ENCODE measurements at places on chromosomes 7 and 10. TPM values are rescaled to one million over a fixed set of nuclear protein-coding genes. Genes with fewer than 3 reads are reported as not detected.

DNA sequence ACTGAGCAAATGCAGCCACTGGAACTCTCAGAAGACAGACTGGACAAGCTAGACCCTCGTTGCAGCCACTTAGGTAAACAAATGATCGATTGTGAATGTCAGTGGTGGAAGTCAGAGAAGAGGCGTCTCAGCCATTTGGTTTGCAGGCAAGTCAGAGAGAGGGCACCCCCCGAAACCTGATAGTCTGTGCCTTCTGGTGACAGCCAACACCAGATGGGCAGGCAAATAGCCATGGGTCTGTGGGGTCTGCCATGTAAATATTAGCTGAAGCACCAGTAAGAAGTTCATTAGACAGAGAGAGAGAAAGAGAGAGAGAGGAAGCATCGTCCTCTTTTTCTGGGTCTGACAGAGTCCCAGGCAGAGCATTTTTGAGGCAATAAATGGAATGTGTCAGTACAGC lies 5.4 kb downstream of the PPP1R17 start:
- DNase-seq, result no peak

DNA sequence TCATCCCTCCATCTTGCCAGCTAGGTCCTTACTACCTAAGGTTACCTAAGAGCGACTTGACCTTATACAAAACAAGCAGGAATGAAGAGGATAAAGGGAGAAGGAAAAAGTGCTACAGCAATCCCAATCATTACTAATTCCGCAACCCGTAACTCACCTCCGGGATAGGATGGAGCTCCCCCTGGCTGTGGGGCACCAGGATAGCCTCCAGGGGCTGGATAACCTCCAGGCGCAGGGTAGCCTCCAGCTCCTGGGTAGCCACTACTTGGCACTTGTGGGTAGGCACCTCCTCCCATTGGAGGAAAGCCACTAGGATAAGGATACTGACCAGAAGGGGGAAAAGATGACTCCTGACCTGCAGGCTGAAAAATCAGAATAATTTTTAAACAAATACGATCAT lies 15.8 kb downstream of the ANXA7 start:
- DNase-seq, result no peak

DNA sequence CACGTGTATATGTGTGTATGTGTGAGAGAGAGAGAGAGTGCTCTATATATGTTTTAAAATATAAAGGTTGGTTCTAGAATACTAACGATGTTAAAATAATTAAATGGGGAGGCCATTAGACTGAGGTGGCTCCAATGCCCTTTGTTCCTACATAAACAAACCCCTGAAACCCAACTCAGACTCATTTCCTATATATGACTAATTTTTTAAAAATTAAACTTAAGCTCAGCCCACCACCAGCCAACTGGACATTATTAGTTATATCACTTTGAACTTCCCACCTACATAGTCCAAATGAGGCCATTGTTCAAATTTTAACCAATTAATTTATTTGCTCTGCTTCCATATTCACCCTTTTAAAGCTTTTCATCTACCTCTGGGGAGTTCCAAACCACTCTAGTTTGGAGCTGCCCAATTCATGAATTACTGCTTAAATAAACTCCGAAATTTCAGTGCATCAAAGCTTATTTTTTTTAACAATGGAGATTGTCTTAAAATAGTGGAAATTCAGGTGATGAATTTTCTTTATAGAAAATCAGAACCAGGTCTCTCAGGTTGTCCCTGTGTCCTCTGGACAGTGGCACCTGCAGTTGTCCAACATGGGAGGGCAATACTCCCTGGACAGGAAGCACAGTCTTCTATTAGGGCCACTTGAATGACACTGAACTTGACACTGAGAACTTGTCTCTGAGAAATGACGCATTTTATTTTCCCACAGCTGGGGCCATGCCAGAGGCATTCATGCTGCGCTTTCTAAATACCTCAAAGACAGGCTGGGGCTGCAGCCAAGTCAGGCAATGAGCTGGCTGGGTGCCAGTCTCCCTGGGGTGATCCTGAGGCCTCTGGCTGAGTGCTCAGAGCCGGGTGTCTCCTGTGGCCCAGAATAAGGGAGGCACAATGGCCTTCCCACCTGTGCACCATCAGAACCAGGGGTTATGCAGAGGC lies 109.5 kb upstream of the TMEM72 start:
- peak; percentile 86 for DNase-seq

- DNase-seq, result no peak
These were observed 43.7 kb downstream of the JAZF1 start for GRCh38 chr7:28136885-28137284.

DNA sequence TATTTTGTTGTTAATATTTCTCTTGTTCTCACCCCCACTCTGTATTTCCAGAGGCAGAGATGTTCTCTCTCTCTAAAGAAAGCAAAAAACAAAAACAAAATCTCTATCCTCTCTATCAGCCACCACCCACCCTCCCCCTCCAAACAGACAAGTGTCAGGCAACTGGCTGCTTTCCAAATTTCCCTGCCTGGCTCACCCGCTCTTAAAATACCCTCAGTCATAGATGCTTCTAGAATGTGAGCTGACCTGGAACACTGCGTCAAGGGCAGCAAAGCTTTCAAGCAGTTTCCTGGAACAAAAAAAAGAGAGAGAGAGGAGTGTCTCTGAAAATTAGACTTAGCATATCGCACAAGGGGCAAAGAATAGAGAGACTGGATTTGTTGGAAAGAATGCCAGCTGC lies 341.0 kb upstream of the ZMIZ1 start:
- DNase-seq, result no peak

AS3MT gene
- total RNA-seq, result 1.6 TPM

DNA sequence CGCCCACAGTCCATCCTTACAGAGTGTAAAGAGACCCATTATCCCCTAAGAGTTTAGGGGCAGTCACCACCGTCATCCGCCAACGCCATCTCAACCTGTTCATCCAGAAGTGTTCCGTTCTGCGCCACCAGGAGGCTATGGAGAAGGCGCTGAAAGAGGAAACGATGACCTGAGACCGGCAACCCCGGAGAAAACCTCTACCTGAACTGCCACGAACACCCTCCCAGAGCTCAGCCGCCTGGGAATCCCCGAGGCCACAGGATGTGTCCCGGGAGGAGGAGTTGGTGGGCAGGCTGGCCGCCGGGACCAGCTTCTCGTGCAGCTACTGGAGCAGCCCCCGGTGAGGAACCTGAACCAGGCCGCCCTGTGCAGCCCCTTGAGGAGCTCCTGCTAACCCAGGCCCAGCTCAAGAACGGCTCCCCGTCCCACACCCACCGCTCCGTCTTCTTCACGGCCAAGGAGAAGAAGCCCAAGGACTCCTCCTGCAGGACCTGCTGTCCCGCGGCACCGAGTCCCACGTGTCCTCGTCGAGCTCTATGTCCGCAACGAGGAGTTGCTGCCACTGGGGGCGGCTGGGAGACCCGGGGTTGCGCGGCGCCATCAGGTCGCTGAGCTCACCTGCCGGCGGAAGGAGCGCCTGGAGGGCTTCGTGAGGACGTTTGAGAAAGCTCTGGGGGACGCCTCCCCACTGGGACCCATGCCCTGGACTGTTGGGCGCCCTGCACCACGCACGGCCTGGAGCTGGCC lies 21.1 kb upstream of the LANCL2 start:
- DNase-seq, result no peak

RET gene
- total RNA-seq, result 0.84 TPM

DNA sequence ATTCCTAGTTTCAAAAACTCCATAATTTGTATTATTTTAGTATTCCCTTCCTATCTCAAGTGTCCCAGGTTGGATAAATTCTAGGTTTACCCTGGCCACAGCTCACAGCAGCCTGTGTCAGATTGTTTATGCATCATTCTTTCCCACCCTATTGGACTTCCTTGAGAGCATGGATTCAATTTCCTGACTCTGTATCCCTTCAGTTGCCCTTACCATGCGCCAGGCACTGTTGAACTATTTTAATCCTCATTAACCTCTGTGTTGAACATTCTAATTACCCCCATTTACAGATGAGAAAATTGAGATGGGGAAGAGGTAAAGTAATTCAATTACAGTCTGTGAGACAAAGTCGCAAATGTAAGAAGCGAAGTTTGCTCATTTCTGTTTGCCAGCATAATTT lies 58.8 kb downstream of the STEAP1B start:
- DNase-seq, result no peak

DNA sequence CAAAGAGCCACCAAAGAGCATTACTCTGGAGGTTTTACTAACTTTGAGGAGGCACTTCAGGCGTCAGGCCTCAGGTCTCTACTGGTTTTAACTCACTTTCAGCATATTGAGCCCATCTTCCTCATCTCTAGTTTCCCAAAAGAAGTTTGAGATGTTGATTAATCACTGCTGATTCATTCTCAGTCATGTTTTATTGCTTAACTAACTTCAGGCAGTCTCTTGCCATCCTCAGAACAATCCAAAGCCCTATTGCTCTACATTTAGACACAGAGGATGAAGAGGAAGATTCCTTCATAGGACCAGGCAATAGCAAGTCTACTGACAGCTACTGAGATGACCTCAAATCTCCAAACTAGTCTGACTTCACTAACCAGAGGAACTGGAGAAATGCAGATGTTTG lies 39.1 kb upstream of the BET1 start:
- no peak for DNase-seq

DNA sequence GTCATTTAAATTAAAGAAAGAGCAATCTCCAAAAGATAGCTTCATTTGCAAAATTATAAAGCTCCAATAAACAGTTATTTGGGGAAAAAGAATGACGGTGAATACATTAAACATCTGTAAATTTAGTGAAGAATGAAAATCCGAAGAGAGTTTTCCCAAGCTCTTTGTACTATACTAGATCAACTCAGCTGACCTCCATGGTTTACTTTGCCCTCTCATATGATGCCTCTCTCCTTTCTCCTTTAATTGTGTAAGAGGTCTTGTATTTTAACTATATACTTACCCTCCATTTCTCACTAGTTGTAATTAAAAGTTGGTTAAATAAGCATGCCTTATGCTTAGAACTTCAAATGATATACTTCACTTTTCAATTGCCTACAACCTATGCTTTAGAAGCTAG lies 125.8 kb downstream of the CACNA2D1 start:
- DNase-seq, result no peak

GRCh38 chr7:10507032-10507431 lies 466.6 kb upstream of the PHF14 start:
- no peak for DNase-seq

DNA sequence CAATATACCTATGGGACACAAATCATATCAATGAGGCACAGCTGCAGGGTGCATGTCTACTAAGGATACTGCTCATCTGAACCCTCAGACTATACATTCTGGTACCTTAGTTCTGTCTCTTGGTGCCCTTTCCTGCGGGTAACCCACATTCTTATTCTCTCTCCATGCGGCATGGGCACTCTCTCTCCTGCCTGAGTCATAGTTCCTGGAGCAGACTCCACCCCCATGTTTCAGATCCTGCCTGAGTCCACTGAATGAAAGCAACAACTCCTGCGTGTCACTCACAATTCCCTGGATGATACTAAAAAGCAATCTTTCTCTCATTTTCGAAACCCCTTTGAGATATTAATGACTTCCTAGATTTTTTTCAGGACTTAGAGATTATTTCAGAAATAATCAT lies 653.1 kb upstream of the C7orf33 start:
- no peak for DNase-seq

SAMD9L gene
- 16.9 TPM for total RNA-seq

DNA sequence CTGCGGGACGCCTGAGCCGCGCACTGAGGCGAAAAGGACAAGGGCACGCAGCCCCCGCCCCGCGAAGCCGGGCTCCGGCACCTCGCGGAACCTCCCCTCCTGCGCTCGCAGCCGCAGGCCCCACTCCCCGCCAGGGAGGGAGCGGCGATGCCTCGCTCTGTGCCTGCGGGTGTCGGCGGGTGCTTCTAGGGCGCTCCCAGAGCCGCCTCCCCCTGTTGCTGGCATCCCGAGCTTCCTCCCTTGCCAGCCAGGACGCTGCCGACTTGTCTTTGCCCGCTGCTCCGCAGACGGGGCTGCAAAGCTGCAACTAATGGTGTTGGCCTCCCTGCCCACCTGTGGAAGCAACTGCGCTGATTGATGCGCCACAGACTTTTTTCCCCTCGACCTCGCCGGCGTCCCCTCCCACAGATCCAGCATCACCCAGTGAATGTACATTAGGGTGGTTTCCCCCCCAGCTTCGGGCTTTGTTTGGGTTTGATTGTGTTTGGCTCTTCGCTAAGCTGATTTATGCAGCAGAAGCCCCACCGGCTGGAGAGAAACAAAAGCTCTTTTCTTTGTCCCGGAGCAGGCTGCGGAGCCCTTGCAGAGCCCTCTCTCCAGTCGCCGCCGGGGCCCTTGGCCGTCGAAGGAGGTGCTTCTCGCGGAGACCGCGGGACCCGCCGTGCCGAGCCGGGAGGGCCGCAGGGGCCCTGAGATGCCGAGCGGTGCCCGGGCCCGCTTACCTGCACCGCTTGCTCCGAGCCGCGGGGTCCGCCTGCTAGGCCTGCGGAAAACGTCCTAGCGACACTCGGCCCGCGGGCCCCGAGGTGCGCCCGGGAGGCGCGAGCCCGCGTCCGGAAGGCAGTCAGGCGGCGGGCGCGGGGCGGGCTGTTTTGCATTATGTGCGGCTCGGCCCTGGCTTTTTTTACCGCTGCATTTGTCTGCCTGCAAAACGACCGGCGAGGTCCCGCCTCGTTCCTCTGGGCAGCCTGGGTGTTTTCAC lies 519 bp downstream of the ITGB8 start:
- DNase-seq, result peak; percentile 66

All from mucosa of descending colon (tissue), 3 donors.